Fibroblast of skin of right quadriceps (primary cell): ENCODE measurements at places on chromosomes 5 and 9.

GRCh38 chr5:55969956-55970355 lies 24.8 kb downstream of the IL6ST start:
- peak; percentile 34 for DNase-seq

- peak; percentile 75 for DNase-seq
Observed at GRCh38 chr9:110828264-110828663, 159.7 kb downstream of the MUSK start.

GRCh38 chr9:88538311-88539085 lies 3.5 kb downstream of the NXNL2 start:
- no peak for DNase-seq

GRCh38 chr5:172779691-172780341 lies 8.8 kb upstream of the DUSP1 start:
- DNase-seq: no peak

GRCh38 chr9:125759764-125760129 lies 12.6 kb downstream of the PBX3 start:
- no peak for DNase-seq

DNA sequence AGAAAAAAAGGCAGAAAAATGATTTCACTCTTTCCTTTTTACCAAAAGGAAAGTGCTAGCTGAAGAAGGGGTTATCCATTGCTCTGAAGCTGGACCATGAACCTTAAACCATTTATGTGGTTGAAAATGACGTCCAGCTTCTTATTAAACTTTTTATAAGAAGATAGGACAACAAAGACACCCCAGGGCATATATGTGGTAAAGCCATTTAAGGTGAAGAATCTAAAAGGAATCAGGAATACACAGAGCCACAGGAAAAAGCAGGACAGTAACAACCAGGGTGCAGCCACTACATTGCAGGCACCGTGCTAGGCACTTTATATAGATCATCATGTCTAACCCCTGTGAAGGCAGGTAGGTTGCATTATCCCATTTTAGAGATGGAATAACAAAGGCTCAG lies 42.1 kb downstream of the RASEF start:
- DNase-seq: no peak

DNA sequence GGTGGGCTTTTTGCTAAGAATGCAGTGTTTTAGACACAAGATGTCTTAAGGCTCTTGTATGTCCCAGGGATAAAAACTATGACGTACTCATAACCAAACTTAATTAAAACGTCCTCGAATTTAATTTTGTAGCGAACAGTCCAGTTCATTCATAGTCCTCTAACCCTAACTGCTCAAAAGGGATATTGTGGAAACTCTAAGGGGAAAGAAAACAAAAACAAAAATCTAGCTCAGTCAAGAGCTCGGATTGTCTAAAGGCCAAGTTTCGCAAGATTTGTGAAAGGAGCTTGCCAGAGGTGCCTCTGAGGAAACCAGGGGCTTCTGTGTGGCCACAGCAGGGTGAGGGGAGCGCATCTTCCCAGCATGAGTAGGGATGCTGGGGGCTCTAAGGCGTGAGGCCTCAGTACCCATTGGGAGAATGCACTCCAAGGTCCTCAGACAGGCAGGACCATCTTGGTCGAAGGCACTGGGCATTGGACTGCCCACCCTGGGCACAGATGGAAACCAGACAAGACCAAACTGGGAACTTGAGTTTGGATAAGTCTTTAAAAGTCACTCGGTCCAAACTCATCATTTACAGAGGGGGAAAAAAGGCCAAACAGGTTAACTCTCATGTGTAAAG lies 71.8 kb downstream of the PRRT1B start:
- no peak for DNase-seq

GRCh38 chr5:107670932-107671741 lies at the start of gene EFNA5:
TSS of gene EFNA5 (minus strand) at chr5:107670937.
- peak; percentile 48 for DNase-seq

- DNase-seq: no peak
Observed at GRCh38 chr5:139949710-139950109, 93.4 kb downstream of the NRG2 start.

GRCh38 chr5:137263371-137264005 lies 235.6 kb downstream of the SPOCK1 start:
- DNase-seq: no peak

- no peak for DNase-seq
Observed at GRCh38 chr9:37398464-37399025, 24.0 kb upstream of the GRHPR start.

DNA sequence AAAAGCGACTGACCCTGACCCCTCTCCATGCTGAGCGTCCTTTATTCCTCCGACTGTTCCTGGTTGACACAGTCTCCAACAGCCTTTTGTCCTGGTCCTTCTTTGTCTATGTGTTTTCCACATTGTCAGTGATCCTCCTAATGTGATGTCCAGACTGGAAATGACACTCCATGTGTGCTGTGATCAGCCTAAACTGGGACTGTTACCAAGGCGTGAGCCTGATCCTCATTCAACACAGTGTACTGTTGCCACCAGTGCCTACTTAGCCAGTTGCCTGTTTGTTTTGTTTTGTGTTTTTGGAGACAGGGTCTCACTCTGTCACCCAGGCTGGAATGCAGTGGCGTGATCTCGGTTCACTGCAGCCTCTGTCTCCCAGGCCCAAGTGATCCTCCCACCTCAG lies 192.1 kb downstream of the GOLPH3 start:
- DNase-seq: no peak

- DNase-seq: no peak
Observed at GRCh38 chr5:10573487-10574145, 9.7 kb downstream of the ANKRD33B start.

GRCh38 chr5:16852251-16853005 lies 83.7 kb downstream of the MYO10 start:
- DNase-seq: no peak

DNA sequence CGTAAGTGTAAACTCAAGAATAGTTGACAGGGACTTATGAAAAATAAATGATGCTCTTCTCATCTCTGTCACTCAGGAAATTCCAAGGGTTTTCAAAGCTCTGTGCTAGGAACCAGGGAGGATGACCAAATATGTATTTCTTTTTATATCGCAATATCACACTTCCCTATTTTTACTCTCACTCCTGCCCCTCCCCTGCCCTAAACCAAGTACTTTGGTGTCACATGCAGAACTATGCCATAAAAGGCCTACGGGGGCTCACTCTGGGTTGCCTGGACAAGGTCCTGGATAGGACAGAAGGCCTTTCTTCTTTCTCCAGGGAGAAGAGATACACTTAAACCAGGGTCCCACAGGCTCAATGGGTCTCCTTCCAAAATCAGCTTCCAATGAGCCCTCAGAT lies 8.3 kb upstream of the RETREG1 start:
- DNase-seq: no peak

DNA sequence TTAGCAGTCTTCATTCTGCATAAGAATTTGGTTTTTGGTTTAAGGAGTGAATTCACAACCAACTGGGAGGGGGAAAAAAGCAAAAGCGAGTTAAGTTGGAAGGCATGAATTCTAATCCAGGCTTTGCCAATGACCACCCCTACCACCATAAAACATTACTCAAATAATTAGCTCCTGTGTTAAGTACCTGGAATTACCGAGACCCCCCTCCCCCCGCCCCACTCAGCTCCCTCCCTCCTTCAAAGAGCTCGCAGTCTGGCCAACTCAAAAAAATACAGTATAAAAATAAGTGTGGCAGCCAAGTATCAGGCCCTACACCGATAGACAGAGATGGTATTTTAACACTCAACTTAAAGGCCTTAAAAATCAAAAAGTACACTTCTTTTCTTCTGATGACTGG lies 492 bp downstream of the ATG12 start:
- DNase-seq: no peak

- peak; percentile 65 for DNase-seq
Observed at GRCh38 chr9:2231829-2232228, 216.7 kb downstream of the SMARCA2 start.

DNA sequence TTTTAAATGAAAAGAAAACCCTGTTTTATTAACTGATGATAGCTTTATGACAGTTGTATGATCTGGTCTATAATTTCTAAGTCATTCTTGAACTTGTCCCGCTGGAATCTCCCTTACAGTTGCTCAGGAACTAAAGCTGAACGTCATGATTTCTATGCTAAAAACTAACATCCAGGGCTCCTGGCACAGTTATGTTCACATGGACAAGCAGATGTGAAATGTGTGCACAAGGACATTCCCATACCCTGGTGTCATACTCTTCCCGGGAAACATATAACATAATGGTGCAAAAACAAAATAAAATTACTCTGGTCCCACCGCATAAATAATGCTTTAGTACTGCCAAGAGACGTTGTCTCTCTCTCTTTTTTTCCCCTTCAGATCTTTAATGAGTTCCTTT lies 134.9 kb downstream of the PRDM6 start:
- DNase-seq: peak; percentile 54

DNA sequence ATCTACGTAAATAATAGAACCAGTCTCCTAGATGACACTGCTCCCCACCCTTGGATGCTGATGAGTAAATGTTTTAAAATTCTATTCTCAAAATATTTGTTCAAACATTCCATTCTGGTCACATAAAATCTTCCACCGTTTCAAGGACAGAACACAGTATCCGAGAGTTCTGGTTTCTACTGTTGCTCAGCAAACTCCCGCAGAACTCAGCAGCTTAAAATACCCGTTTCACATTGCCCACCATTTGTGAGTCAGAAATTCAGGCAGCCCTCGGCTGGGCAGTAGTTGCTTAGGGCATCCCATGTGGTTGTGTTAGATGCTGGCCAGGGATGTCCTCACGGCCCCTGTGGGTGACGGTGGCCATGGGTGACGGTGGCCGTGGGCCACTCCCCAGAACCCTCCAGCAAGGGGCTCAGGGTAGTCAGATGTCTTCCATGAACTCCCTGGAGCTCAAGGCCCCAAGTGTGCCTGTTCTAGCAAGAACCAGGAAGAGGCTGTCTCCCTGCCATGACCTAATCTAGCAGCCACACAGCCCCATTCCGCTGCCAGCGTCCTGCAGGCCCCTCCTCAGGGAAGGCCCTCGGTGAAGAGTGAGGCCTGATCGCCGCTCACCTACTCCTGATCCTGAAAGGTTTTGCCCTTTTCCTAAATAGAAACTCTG lies 17.4 kb downstream of the MGAT1 start:
- DNase-seq: peak; percentile 79

- peak; percentile 8 for DNase-seq
Observed at GRCh38 chr5:180689071-180689694, 39.8 kb upstream of the FLT4 start.

DNA sequence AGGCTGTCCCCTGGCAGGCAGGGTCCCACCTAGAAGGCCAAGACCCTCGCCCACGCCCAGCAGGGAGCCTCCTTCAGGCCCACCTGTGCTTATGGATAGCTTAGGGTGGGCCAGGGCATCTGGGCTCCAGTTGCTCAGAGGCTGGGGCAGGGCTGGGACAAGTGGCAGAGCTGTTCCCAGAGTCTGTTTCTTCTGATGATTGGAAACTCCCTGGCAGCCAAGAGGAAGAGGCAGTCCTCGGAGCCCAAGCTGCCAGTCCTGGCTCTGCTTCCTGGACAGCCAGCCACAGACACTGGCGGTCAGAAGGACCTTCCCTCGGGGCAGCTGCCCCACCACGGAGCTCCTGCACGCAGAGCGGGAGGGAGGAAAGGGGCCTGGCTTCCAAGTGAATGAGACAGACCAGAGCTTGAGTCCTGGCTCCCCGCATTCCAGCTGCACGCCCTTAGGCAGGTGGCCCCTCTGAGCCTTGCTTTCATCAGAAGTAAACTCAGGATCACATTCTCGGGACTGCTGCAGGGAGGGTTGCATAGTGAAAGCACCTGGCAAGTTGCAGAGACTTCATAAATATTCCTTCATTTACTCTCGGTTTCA lies 37.9 kb upstream of the GABRP start:
- DNase-seq: no peak

DNA sequence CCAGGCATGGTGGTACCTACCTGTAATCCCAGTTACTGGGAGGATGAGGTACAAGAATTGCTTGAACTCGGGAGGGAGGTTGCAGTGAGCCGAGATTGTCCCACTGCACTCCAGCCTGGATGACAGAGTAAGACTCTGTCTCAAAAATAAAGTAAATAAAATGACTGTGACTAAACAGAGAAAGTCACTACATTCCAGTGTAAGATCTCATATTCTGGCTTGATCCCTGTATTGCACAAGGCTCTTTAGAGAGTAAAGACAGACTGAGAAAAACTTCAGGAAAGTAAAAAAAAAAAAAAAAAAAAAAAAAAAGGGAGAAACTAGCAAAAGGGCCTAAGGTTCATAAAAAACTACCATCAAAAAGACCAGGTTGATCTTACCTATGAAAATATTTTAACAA lies 106.6 kb upstream of the PJA2 start:
- peak; percentile 14 for DNase-seq

DNA sequence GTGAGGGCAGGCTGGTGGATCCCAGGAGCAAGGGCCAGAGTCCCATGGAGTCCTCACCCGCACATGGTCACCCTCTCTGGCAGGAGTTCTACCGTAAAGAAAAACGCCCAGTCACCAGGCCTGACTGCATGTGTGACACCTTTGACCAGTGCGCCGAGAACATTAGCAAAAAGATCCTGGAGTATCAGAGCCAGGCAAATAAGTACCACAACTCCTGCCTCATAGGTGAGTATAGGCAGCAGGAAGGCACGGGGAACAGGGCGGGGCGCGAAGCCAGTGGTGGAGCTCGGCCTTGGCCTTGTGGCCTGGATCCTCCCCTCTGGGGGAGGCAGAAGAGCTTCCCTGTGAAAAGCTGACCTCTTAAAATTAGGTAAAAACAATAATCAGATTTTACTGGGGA lies 45.4 kb upstream of the TDRD7 start:
- no peak for DNase-seq

- no peak for DNase-seq
Observed at GRCh38 chr5:8953016-8953415, 592.9 kb downstream of the SEMA5A start.

DNA sequence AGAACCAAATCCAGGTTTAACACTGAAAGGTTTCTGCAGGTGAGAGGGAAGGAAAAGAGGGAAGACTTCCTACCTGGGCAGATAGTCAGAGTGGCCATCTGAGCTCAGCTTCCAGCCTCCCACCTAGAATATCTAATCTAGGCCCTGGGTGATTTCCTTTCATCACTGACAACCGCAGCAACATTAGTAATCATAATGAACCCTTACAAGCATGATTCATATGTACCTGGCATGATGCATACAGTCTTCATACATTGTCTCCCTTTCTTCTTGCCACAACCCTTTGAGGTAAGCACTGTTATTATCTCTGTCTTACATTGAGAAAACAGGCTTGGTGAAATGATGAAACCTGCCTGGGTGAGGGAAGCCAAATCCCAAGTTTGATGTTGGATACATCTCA lies 13.5 kb downstream of the AFAP1L1 start:
- no peak for DNase-seq

GRCh38 chr9:92196909-92197308 lies 81.7 kb upstream of the SPTLC1 start:
- DNase-seq: no peak

DNA sequence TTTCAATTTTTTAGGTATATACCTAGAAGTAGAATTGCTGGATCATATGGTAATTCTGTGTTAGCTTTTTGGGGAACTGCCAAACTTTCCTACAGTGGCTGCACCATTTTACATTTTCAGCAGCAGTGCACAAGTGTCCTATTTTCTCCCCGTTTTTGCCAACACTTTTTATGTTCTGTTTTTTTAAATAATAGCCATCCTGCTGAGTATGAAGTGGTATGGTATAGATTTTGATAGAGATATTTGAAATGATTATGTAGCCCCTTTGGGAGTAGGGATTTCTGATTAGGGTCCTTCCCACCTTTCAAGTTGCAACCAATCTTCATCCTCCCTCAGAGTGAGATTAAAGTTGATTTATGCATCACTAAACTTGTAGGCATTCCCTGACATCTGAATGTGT lies 76.5 kb downstream of the ARHGEF28 start:
- DNase-seq: no peak
